Activated CD4-positive, alpha-beta T cell treated with anti-CD3 and anti-CD28 coated beads, Interleukin-2, amount 10 ng/mL, durations not matched to agents 24 days and 14 days (primary cell): ENCODE measurements at places on chromosomes 2 and 18. TPM values are rescaled to one million over a fixed set of nuclear protein-coding genes. Genes with fewer than 3 reads are reported as not detected.

DSG2 gene
- 0.33 and 0.47 TPM in 2 replicates for total RNA-seq

CDH7 gene
- not detected in 2 replicates for total RNA-seq

CDH19 gene
- total RNA-seq, result not detected in 2 replicates

INPP4A gene
- 40.2 and 45.0 TPM in 2 replicates for total RNA-seq

DAW1 gene
- not detected in 2 replicates for total RNA-seq

PXDN gene
- 1.1 and 1.3 TPM in 2 replicates for total RNA-seq

ATP8B1 gene
- total RNA-seq, result 0.24 TPM in 1 of 2 replicates, not detected in the other

ALPI gene
- not detected in 2 replicates for total RNA-seq

CROCC2 gene
- not detected in 2 replicates for total RNA-seq

NDC80 gene
- total RNA-seq, result 42.4 and 50.5 TPM in 2 replicates

ERMN gene
- total RNA-seq, result 1.4 and 1.6 TPM in 2 replicates

FNDC4 gene
- not detected in 2 replicates for total RNA-seq

CPO gene
- total RNA-seq, result not detected in 2 replicates

FECH gene
- total RNA-seq, result 22.4 and 25.1 TPM in 2 replicates
